ENCODE measurements at places on chromosomes 1 and 21.

- DNase-seq, result no peak
Measured at GRCh38 chr21:37263827-37264600, 3.1 kb downstream of the VPS26C start.

- DNase-seq, result no peak
Measured at GRCh38 chr1:8406011-8406410, 88.1 kb downstream of the SLC45A1 start.

GRCh38 chr1:66696771-66697170 is 55.5 kb upstream of the DYNLT5 start:
- DNase-seq, result no peak

- DNase-seq, result no peak
Measured at GRCh38 chr1:155061381-155062150, 2.0 kb upstream of the EFNA4 start.

- DNase-seq, result no peak
Measured at GRCh38 chr21:44609193-44609592, 2.7 kb upstream of the KRTAP10-8 start.

DNA sequence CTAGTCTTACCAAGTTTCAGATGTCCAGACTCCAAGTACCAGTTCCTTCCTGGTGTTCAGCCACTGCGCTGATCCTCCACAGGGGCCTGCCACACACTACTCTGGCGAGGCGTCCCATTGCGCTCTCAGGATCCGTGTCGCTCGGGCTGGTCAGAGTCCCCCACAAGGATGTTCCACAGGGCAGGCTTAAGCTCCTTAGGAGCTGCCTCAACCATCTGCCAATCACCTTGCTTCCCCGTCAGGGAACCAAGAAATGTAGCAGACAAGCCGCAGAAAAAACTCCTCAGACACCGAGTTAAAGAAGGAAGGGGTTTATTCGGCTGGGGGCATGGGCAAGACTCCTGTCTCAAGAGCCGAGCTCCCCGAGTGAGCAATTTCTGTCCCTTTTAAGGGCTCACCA is 9.8 kb downstream of the OR2W3 start:
- no peak for DNase-seq

DNA sequence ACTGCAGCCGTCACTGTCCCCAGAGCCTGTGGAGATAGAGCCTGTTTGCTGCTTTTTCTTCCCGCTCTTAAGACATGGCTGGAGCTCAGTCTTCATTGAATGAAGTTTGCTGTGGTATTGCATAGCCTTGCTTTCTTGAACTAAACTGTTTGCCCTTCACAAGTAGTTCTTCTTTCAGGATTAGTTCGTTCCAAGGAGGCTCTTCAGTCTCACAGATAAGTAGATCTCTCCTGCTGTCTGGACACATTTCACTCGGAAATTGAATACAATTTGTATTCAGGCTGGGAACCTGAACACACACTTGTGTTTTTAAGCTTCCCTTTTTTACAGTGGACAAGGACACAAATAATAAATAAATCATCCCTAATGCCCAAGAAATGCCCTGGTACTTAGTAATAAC is 34.7 kb downstream of the IFNAR1 start:
- DNase-seq, result no peak

DNA sequence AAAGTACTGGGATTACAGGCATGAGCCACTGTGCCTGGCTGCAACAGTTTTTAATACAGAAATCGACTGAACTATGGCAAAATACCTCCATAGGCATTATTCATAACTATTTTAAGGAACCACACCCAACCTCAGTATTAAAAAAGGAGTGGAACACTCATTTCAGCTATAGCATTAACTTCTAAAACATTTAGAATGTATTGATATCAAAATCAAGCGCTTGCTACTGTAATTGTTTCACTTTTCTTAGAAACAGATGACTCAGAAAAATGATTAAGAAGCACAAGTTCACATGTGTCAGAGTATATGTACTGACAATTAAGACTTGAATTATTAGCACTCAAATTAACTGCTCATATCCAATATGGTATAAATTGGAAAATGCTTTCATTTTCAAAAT is 15.1 kb downstream of the AIDA start:
- no peak for DNase-seq

DNA sequence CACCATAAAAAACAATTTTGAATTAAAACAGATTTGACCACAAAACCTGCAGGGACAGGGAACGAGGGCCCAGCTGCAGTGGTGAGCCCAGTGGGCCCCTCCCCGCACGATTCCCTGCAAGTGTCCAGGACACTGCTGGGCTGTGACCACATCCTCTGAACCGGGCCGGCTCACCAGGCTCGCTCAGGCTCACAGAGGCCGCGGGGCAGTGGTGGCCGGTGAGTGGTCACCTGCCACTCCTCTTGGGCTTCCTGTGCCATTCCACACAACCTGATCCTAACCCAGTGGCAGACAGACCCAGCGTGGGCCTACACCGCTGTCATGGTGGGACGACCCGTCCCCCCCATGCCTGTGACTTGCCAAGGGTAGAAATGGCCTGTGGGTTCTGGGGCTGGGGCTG is 36.5 kb upstream of the RIPK4 start:
- no peak for DNase-seq

DNA sequence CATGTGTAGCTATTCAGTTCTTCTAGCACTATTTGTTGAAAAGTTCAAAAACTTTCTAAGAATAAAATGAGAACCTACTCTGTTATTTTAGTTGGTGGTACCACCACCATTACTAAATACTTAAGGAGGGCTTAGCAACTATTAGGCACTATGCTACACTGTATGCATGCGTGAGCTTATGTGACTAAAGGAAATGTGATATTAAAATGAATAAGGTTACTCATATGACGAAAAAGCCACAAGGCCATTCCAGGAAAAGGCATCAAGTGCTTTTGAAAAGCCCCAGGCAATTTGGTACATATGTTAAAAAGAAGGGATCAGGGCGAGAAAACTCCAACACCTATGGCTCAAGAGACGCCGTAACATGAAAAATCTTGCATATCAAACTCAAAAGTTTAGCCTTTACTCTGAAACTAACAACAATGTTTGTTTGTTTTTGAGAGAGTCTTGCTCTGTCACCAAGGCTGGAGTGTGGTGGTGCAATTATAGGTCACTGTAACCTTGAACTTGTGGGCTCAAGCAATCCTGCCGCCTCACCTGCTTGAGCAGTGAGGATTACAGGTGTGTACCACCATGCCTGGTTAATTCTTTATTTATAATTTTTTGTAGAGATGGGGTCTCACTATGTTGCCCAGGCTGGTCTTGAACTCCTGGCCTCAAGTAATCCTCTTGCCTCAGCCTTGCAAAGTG is 42.5 kb downstream of the EPRS1 start:
- no peak for DNase-seq

DNA sequence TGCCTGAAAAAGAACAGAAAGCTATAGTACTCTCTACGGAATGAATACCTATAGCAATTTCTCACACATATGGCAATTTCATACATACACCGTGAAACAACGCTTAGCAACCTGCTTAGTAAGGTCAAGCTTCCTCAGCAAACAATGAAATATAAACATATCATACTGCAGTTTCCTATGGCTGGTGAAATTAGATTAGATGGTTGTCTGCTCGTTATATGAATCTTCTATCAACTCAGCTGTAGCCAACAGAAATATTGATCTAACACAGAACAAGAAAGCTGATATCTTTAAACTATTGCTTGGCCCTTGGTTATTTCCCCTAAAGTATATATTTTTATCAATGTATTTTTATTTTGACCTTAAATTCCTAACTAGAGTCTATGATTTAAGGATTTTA is 187.8 kb downstream of the SLC44A5 start:
- no peak for DNase-seq

- no peak for DNase-seq
Measured at GRCh38 chr21:29264721-29265120, 34.0 kb upstream of the BACH1 start.

DNA sequence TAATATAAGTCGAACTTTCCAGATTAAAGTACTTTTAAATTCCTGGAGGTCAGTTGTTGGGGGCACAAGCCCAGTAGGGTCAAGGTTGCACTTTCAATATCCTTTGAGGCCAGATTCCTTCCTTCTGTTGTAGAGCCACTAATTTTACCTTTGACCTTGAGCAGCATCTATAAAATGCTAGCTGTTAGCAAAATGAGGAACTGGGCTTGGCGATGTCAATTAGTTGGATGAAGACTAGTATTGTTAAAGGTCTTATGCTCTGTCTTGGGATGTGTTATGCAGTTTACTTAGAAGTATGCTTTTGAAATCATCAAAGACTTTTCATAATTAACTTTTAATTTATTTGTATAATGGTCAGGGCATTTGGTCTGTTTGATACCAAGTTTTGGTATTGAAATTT is 425.9 kb upstream of the PROX1 start:
- no peak for DNase-seq

DNA sequence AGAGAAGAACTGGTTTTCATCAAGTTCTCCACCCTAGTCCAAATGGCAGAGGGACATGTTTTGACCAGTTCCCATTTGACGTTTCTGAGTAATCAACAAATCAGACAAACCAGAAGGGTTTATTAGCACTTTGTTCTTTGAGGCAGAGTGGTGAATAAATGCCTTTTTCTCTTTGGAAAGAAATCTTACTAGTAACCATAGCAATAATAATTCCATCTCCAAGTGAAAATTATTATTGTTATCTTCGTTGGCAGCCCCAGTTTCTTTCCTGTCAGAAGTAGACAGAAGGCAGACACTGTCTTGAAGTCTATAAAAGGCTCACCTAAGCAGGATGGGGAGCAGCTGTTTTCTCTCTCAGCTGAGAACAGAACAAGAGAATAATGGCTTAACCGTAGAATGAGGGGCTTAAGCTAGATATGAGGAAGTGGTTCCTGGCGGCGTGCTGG is 391.6 kb downstream of the PBX1 start:
- DNase-seq, result no peak

DNA sequence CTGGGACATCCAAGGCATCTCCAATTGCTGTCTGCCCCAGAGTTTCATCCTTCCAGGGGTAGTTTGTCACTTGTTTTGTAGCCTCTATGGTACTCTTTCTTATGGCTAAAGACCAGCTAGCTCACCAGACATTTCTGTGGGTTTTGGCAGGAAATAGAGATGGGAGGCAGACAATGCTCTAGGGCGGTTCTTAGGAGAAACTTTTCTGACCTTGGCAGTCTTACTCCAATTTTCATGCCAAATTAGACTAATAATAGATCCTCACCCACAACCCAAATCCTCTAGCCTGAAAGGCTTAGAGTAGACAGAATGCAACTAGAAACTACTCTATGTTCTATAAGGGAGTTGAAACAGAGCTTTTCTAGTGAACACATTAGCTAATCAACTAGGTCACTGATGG is 69.8 kb downstream of the LRIG2 start:
- DNase-seq, result no peak

Data from anterior cingulate cortex (tissue), 58 donors.